ENCODE measurements at places on chromosomes 7 and 10. TPM values are rescaled to one million over a fixed set of nuclear protein-coding genes. Genes with fewer than 3 reads are reported as not detected.

DNA sequence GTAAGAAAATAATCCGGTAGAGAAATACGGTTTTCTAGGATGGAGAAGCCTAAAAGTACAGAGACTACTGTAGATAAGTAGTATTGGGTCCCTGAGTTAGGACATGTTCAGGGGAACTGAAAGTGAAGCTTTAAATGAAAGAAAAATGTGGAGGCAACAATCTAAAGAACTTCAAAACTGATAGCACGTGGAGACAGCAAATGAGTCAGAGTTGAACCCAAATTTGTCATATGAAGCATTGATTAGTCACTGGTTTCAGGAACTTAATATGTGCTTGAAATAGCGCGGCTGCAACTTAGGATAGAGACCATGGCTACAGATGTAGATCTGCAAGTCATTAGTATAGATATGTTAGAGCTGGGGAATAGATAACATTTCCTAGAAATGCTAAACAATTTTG is 1138.6 kb upstream of the SORCS1 start:
- no peaks in the 10 kb centered on the region for H3K4me1 ChIP-seq
- H3K27ac ChIP-seq = no peak overlapping the region
- no peaks in the 10 kb centered on the region for H3K36me3 ChIP-seq

GRCh38 chr10:2342206-2342605 is 604.9 kb upstream of the ADARB2 start:
- H3K27ac ChIP-seq = no peak overlapping the region
- H3K27me3 ChIP-seq = no peaks in the 10 kb centered on the region
- H3K4me1 ChIP-seq = no peaks in the 10 kb centered on the region

GRCh38 chr10:7033031-7033430 is 377.8 kb downstream of the SFMBT2 start:
- H3K4me3 ChIP-seq = no peak overlapping the region
- DNase-seq = no peak
- no peaks in the 10 kb centered on the region for H3K36me3 ChIP-seq
- H3K27me3 ChIP-seq = no peaks in the 10 kb centered on the region
- no peak overlapping the region for H3K27ac ChIP-seq
- no peaks in the 10 kb centered on the region for H3K4me1 ChIP-seq

The RPP30 gene
- total RNA-seq = 28.6 TPM

The HABP2 gene
- total RNA-seq = 0.07 TPM

DNA sequence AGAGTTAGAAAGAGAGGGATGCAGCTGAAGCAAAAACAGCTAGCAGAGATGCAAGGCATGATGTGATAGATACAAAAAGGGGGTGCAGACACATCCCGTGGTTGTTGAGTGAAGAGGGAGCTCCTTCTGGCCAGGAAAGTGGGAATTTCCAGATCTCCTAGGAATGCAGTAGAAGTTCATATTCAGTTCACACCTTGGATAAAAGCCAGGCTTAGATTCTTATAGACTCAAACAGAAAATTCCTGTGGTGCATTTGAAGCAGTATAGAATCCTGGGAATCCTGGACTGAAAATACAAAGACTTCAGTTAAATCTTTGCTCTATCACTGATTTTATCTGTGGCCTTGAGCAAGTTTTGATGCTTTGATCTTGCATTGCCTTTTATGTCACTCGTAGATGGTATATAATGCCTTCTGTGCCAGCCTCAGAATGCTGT is 33.9 kb downstream of the SGPL1 start:
- H3K36me3 ChIP-seq = no peaks in the 10 kb centered on the region
- H3K27ac ChIP-seq = no peak overlapping the region
- H3K4me1 ChIP-seq = peaks cover 2% of the 10 kb centered on the region

The MOGAT3 gene
- total RNA-seq = not detected

DNA sequence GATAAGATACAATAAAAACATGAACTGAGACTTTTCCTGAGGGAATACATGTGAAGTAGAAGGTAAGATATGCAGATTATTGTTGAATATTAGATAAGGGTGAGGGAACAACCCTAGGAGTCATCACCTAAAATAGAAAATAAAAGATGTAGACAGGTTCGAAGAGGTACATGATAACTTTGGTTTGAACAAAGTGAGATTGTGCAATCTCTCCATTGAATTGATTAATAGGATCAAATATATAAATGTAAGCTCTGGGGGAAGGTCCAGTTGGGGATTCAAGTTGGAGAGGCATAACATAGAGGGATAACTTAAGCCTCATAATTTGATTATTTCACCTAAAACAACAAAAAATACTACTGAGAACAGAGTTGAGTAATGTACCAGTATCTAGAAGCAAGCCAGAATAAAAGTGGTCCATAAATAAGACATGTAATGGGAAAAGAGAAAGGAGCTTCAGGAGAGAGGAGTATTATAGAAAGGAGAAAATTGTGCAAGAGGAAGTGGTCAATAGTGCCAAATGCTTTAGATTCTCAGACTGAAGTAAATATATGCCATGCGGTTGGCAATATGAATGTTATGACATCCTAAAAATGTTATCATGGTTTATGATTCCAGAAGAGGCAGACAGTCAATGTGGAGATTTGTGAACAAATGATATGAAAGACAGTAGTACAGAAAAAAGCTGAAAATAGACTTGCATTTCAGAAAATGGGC is 282.3 kb upstream of the CHRM2 start:
- H3K27ac ChIP-seq = no peak overlapping the region
- H3K4me1 ChIP-seq = no peaks in the 10 kb centered on the region
- DNase-seq = no peak
- H3K36me3 ChIP-seq = no peaks in the 10 kb centered on the region
- H3K27me3 ChIP-seq = no peaks in the 10 kb centered on the region

GRCh38 chr7:2687881-2688318 is at the start of gene AMZ1:
Gene AMZ1, plus strand, starts transcription at chr7:2688202. Its CDS starts 12,250 bp downstream, at chr7:2700452.
- peak within 1 kb of the TSS; percentile 26 for H3K4me3 ChIP-seq
- H3K36me3 ChIP-seq = no peaks in the 10 kb centered on the region
- no peaks in the 10 kb centered on the region for H3K27me3 ChIP-seq
- peaks cover 9% of the 10 kb centered on the region for H3K4me1 ChIP-seq

DNA sequence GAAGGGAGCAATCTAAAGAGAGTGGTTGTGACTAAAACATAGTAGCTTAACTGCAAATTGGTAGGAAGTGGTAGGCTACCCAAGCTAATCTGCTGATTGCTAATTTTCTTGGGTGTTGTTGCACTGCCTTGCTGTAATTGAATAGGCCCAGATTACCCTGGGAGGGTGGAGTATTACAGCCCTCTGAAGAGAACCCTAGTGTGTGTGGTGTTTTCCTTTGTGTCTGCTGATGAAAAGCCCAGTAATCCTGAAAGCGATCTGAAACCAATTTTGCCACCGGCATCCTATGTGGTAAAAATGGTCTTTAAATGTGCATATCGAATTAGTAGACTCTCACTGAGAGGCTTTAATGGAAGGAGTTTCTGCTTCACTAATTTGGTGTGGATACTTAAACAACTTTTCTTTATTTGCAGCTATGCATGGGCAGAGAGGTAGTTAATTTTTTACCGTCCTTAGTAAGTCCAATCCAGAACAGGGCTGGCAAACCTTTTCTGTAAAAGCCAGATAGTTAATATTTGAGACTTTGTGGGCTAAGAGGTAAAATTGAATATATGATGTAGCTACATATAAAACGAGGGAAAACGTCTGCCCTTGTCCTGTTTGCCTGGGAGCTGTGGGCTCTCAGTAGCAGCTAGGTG is 92.5 kb downstream of the CSTF2T start:
- H3K36me3 ChIP-seq = no peaks in the 10 kb centered on the region
- DNase-seq = no peak
- H3K27ac ChIP-seq = no peak overlapping the region
- H3K4me1 ChIP-seq = no peaks in the 10 kb centered on the region
- H3K27me3 ChIP-seq = no peaks in the 10 kb centered on the region

The PAPSS2 gene
- 26.0 TPM for total RNA-seq

DNA sequence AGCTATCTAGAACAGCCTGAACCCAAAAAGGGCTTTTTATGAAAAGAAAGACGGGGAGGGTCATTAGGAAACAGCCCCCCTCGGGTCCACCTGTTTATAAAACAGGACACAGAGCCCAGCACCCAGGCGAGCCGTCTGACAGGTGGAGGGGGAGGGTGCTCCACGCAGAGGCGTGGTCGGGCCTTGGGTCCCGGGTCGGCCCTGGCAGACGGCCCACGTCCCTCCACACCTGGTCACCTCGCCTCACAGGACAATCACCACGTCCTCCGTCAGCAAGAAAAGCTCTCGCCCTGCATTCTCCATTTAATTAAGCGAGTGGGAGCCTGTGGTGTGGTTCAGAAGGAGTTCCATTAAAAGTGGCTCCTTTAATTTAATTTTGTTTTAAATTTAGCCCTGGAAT is 42.3 kb upstream of the FOXL3 start:
- no peak overlapping the region for H3K4me3 ChIP-seq
- no peaks in the 10 kb centered on the region for H3K36me3 ChIP-seq
- H3K27ac ChIP-seq = no peak overlapping the region
- DNase-seq = no peak
- H3K27me3 ChIP-seq = no peaks in the 10 kb centered on the region
- peaks cover 10% of the 10 kb centered on the region for H3K4me1 ChIP-seq

The GRM8 gene
- total RNA-seq = 2.4 TPM

- H3K4me3 ChIP-seq = no peak overlapping the region
- no peaks in the 10 kb centered on the region for H3K36me3 ChIP-seq
- H3K27me3 ChIP-seq = no peaks in the 10 kb centered on the region
- no peak for DNase-seq
Observed at GRCh38 chr7:22586786-22587140, 86.8 kb upstream of the STEAP1B start.

The NME8 gene
- not detected for total RNA-seq

The LLCFC1 gene
- not detected for total RNA-seq

- H3K27me3 ChIP-seq = no peaks in the 10 kb centered on the region
- H3K36me3 ChIP-seq = no peaks in the 10 kb centered on the region
- peak overlapping the region; percentile 77 for H3K27ac ChIP-seq
- peak; percentile 72 for DNase-seq
Observed at GRCh38 chr10:6162589-6163356, 40.0 kb upstream of the PFKFB3 start.

- no peak overlapping the region for H3K4me3 ChIP-seq
- H3K4me1 ChIP-seq = peaks cover 6% of the 10 kb centered on the region
- H3K27me3 ChIP-seq = no peaks in the 10 kb centered on the region
- no peaks in the 10 kb centered on the region for H3K36me3 ChIP-seq
- DNase-seq = no peak
- no peak overlapping the region for H3K27ac ChIP-seq
Observed at GRCh38 chr10:4066581-4067390, 281.8 kb upstream of the KLF6 start.

- no peak overlapping the region for H3K4me3 ChIP-seq
- H3K27me3 ChIP-seq = no peaks in the 10 kb centered on the region
- H3K4me1 ChIP-seq = no peaks in the 10 kb centered on the region
- no peak overlapping the region for H3K27ac ChIP-seq
- DNase-seq = no peak
Observed at GRCh38 chr10:64873088-64873487, 1351.9 kb downstream of the REEP3 start.

The THSD7A gene
- 10.4 TPM for total RNA-seq

The ATOH7 gene
- not detected for total RNA-seq

The TRPV5 gene
- not detected for total RNA-seq

The FAM241B gene
- 2.0 TPM for total RNA-seq

GRCh38 chr10:54587971-54588370 is 213.1 kb downstream of the PCDH15 start:
- H3K4me3 ChIP-seq = no peak overlapping the region
- H3K27ac ChIP-seq = no peak overlapping the region
- H3K4me1 ChIP-seq = no peaks in the 10 kb centered on the region
- no peaks in the 10 kb centered on the region for H3K27me3 ChIP-seq
- H3K36me3 ChIP-seq = no peaks in the 10 kb centered on the region
- no peak for DNase-seq

DNA sequence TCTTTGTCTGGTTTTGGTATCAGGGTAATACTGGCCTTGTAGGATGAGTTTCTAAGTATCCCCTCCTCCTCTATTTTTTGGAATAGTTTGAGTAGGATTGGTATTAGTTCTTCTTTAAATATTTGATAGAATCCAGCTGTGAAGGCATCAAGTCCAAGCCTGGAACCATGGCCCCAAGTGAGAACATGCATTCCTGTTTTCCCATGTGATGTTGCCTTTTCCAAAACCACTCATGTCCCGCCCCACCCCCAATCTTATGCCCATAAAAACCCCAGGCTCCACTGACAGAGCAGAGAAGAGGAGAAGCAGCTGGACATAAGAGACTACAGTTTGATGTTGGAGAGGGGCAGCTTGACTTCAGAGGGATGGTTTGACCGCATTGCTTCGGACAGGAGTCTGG is 71.2 kb downstream of the MINPP1 start:
- no peak for DNase-seq
- no peak overlapping the region for H3K27ac ChIP-seq
- H3K27me3 ChIP-seq = no peaks in the 10 kb centered on the region
- H3K4me3 ChIP-seq = no peak overlapping the region

DNA sequence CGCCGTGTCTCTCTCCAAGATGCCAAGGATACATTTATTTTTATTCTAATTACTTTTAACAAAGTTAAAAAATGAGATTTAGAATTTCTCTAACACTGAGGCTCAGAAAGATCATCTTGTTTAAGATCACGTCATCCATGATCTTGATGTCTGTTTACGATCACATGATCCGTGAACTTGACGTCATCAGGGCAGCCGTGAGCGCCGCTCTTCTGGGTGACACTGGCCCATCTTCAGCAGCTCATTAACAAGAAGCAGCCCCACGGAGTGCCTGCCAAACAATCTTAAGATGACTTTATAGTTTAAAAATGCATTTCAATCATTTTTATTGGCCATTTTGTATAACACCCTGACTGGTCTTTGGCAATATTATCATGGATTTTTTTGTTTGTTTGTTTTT is 291.1 kb upstream of the PRKCQ start:
- no peaks in the 10 kb centered on the region for H3K27me3 ChIP-seq
- no peak overlapping the region for H3K4me3 ChIP-seq
- no peaks in the 10 kb centered on the region for H3K4me1 ChIP-seq
- no peak for DNase-seq
- no peak overlapping the region for H3K27ac ChIP-seq
- no peaks in the 10 kb centered on the region for H3K36me3 ChIP-seq

The RASSF4 gene
- 5.9 TPM for total RNA-seq

GRCh38 chr7:152341039-152341913 is 94.5 kb downstream of the KMT2C start:
- H3K4me1 ChIP-seq = peaks cover 3% of the 10 kb centered on the region
- H3K36me3 ChIP-seq = no peaks in the 10 kb centered on the region
- no peak overlapping the region for H3K4me3 ChIP-seq
- H3K27me3 ChIP-seq = no peaks in the 10 kb centered on the region
- no peak for DNase-seq

GRCh38 chr10:83541046-83541445 is 598.3 kb upstream of the GHITM start:
- no peak overlapping the region for H3K27ac ChIP-seq
- no peaks in the 10 kb centered on the region for H3K36me3 ChIP-seq
- peaks cover 10% of the 10 kb centered on the region for H3K4me1 ChIP-seq
- H3K4me3 ChIP-seq = no peak overlapping the region

DNA sequence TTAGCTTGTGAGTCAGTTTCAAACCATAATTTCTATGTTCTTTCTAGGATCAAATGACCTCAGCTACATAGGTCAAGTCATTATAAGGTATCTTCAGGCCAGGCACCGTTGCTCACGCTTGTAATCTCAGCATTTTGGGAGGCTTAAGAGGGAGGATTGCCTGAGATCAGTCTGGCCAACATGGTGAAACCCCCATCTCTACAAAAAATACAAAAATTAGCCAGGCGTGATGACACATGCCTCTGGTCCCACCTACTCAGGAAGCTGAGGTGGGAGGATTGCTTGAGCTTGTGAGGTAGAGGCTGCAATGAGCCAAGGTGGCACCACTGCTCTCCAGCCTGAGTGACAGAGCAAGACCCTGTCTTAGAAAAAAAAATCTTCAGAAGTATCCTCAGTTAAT is 362.3 kb downstream of the GATA3 start:
- H3K4me1 ChIP-seq = no peaks in the 10 kb centered on the region
- H3K27ac ChIP-seq = no peak overlapping the region
- DNase-seq = no peak
- no peaks in the 10 kb centered on the region for H3K27me3 ChIP-seq
- H3K4me3 ChIP-seq = no peak overlapping the region

The OSBPL3 gene
- total RNA-seq = 11.2 TPM

The TLX1 gene
- not detected for total RNA-seq

The MCM10 gene
- total RNA-seq = 0.53 TPM
